ENCODE measurements at places on chromosomes 16 and 17.

GRCh38 chr17:681738-682529, 32.7 kb downstream of the VPS53 start:
- no peak for DNase-seq

DNA sequence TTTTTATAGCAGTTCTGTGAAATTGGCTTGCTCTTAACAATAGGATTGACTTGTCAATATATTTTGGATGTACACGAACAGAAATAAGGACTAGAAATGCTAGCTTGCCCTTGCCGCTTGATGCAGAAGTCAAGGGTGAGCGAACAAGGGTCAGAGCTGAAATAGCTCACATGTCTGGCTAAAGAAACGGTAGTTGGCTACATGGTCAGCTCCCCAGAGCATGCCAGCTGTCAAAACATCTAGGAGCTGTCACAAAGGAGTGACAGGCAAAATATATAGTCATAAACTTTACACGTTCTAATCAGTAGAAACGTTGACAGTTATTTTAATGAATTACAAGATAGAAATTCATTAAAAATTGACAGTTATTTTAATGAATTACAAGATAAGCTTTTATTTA, 2.9 kb upstream of the MEIOB start:
- DNase-seq: no peak

GRCh38 chr17:31696184-31696602, 162.9 kb downstream of the COPRS start:
- DNase-seq: peak; percentile 83

DNA sequence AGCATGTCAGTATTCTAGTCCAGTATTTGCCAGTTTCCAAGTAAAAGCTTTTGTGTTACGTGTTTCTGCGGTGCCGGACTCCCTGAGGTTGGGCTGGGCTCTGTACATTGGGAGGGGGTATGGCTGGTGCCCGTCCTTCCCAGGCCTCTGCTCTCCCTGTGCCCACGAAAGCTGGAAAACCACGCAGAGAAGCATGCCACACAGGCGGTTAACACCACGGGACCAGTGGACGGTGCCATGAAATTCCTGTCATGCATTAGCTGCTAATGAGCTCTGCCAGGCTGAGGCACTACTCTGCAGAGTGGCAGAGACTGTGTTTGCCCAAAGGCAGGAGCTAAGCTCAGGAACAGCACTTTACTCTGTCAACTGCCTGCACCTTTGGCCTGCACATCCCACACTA, 8.1 kb downstream of the SMIM5 start:
- no peak for DNase-seq

- peak; percentile 62 for DNase-seq
These were observed 405.5 kb upstream of the PSMD7 start for GRCh38 chr16:73891129-73891542.

DNA sequence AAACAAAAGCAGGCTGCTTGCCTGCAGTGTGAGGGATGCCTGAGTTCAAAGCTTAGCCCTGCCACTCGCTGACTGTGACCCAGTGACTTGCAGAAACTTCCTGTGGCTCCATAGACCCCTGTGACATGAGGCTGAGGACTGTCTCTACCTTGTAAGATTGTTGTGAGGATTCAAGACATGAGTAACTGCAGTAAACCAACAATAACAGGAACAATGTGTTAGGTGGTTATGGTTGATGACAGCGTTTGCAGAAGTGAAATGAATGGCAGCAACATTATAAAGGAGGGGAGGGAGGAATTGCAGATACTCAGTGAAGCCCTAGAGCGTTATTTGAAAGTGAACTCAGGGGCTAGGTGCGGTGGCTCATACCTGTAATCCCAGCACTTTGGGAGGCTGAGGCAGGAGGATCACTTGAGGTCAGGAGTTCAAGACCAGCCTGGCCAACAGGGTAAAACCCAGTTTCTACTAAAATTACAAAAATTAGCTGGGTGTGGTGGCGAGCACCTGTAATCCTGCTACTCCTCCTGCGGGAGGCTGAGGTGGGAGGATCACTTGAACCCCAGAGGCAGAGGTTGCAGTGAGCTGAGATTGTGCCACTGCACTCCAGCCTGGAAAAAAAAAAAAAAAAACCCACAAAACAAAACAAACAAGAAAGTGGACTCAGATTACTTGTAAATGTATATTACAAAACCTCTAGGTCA, 33.5 kb upstream of the EMP2 start:
- no peak for DNase-seq

DNA sequence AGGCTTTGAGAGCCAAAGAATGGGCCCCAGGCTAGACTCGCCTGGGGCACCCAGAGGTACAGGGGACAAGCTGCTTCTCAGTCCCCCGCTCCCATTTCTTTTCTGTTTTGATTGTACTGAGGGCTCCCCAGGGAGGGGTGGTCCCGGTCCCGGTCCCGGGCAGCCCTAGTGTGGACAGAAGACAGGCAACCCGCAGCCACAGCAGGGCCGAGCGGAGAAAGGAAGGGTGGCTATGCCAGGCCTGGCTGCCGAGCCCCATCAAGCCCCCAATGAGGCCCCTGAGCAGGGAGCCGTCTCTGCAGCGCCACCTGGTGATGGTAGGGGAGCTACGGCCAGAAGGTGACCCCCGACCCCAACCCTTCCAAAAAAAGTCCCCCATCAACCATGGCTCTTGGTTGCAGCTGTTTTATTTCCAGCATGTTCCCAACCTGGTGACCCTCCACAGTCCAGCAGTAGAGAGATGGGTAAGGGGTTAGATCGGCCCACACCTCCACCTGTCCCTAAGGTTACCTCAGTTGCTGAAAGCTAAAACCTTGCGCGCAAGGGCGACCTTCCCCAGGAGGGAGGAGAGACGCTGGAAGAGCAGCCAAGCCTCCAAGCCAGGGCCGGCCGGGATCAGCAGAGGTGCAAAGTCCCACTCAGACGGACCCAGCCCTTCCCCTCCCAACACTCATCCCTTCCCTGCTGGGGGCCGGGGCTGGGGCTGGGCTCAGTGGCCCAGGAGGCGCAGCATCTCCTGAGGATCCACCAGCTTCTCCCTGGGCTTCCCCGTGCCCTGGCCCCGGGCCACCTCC, 2.6 kb upstream of the GRIN2C start:
- peak; percentile 87 for DNase-seq

All from retina (tissue), 1 donor.